ENCODE measurements at places on chromosomes 3 and 15. TPM values are rescaled to one million over a fixed set of nuclear protein-coding genes. Genes with fewer than 3 reads are reported as not detected.
A peak's percentile ranks its signal among the peaks of the same experiment; 100 is the strongest.

Gene GPR62
- total RNA-seq: not detected

Gene FSTL1
- 45.7 TPM for total RNA-seq

Gene CYP1A2
- 0.81 TPM for total RNA-seq

Gene DNAH12
- total RNA-seq: 0.06 TPM

- no peaks in the 10 kb centered on the region for H3K4me1 ChIP-seq
- no peaks in the 10 kb centered on the region for H3K27me3 ChIP-seq
- no peak overlapping the region for H3K27ac ChIP-seq
- H3K4me3 ChIP-seq: no peak overlapping the region
- no peaks in the 10 kb centered on the region for H3K36me3 ChIP-seq
- DNase-seq: no peak
These were observed 162.3 kb upstream of the ARHGEF26 start for GRCh38 chr3:153958635-153959595.

- H3K4me3 ChIP-seq: peak overlapping the region; percentile 54
- no peaks in the 10 kb centered on the region for H3K4me1 ChIP-seq
- no peaks in the 10 kb centered on the region for H3K36me3 ChIP-seq
- no peaks in the 10 kb centered on the region for H3K27me3 ChIP-seq
These were observed 352 bp downstream of the CHRD start for GRCh38 chr3:184380185-184380626.

DNA sequence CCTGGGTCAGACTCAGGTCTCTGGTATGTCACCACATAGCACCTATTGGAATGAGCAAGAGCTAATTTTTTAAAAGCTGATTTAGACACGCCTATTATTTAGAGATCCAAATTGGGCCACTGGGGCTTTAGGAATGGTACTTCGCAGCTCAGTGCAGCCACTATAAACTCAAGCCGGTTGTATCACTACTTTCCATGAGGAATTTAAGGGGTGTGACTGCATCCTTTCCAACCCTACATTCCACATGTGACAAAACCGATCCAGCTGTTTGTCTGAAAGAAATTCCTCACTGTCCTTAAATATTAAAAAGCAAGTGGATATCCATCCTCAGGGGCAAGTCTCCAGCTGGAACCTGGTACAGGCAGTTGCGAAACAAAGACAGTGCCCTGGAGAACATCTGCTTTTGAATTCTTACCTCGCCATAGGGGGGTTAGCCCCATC is 12.8 kb downstream of the VGLL3 start:
- no peak overlapping the region for H3K4me3 ChIP-seq
- no peak overlapping the region for H3K27ac ChIP-seq
- H3K27me3 ChIP-seq: no peaks in the 10 kb centered on the region
- no peaks in the 10 kb centered on the region for H3K36me3 ChIP-seq

DNA sequence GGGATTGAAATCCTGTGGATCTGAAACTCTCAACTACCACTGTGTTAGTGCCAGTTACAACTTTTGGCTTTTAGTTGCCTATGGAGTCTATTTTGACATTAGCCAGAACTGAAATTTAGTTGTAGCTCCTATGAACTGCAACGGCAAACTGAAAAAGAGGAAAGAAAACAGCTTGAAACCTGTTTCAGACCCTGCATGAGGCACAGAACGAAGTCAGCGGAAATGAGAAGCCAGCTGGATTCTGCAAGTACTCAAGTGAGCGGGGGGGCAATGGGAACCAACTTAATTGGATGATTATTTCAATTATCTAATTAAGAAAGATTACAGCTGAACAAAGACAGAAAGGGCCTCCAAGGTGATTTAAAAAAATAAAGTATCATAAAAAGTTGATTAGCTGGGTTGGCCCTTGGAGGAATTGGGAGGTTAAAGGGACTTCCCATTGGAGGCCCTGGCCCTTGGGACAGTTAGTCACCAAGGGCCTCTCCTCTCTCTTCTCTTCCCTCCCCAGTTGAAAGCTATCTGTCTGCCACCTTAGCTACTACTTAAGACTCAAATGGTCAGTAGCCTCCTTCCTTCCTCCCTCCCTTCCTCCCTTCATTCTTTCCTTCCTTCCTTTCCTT is 352.1 kb downstream of the SHQ1 start:
- no peak for DNase-seq
- H3K27me3 ChIP-seq: no peaks in the 10 kb centered on the region
- no peaks in the 10 kb centered on the region for H3K4me1 ChIP-seq
- no peak overlapping the region for H3K4me3 ChIP-seq
- no peaks in the 10 kb centered on the region for H3K36me3 ChIP-seq

DNA sequence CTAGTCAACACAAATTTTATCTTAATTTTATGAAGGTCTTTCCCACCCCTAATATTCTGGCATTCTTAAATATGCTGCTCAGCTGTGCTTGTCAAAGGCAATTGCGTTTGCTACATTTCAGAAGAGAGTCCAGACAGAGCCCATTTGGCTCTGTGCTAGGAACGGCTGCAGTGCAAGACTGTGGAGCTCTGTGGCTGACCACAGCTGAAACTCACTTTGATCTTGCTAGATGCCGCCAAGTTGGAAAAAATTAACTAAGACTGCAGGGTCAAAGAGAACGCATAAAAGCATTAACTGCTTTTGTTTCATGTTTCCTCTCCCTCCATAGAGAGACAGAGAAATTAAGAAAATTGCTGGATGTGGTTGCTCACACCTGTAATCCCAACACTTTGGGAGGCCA is 7.6 kb upstream of the PPP1R2 start:
- H3K4me1 ChIP-seq: no peaks in the 10 kb centered on the region
- H3K4me3 ChIP-seq: no peak overlapping the region
- DNase-seq: no peak
- H3K36me3 ChIP-seq: no peaks in the 10 kb centered on the region

DNA sequence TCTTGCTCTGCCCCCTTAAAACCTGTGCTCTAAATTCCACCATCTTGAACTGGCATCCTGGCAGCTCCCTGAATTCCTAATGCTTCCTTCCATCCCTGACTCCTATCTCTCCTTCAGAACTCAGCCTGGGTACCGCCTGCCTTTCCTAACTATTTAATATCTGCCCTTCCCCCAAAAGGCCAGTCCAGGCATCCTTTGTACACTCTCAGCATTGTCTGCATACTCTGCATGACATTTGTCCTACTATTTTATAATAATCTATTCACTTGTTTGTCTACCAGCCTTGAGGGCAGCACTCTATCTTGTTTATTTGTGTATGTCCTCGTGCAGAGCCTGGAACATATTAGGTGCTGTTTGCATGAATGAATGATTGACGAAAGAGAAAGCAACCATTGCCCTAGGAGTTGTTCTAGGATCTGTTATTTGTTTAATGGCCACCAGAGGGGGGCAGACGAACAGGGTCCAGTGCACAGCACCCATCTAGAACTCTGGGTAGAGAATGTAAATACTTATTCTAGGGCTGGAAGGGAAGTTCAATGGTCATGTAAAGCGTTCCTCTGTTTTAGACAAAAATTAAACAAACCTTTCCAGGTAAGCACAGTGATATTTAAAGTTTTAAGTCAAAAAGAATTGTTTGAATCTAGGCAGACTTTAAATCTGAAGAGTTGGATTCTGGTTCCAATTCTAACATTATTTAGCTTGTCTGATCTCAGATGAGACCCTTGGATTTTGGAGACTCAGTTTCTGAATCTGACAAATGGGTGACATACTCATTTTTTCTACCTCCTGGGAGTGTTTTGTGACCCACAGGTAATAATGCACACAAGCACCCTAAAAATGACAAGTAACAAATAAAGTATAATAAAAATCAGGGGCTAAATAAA is 125.8 kb upstream of the GALNT15 start:
- H3K4me1 ChIP-seq: no peaks in the 10 kb centered on the region
- no peaks in the 10 kb centered on the region for H3K27me3 ChIP-seq
- no peak overlapping the region for H3K27ac ChIP-seq
- DNase-seq: no peak
- H3K4me3 ChIP-seq: no peak overlapping the region

GRCh38 chr3:50194903-50195500 is 3.6 kb downstream of the GNAT1 start:
- no peaks in the 10 kb centered on the region for H3K4me1 ChIP-seq
- peak; percentile 89 for DNase-seq
- no peaks in the 10 kb centered on the region for H3K36me3 ChIP-seq
- H3K27me3 ChIP-seq: no peaks in the 10 kb centered on the region
- peak overlapping the region; percentile 98 for H3K27ac ChIP-seq

DNA sequence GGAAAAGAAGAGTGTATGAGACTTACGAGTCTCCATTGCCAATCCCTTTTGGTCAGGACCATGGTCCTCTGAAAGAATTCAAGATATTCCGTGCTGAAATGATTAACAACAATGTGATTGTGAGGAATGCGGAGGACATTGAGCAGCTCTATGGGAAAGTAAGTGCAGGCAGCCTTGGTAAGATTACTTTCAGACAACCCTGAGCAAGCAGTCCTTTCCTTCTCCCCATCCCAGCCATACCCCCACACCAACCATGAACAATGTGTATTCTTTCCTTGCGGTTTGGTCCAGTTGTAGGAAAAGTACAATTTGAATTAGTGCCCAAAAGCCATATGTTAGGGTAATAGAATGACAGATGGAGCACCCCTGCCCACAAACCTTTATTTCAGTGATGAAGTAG is 5.6 kb downstream of the TSEN2 start:
- H3K4me1 ChIP-seq: no peaks in the 10 kb centered on the region
- H3K4me3 ChIP-seq: no peak overlapping the region
- DNase-seq: no peak
- H3K27ac ChIP-seq: no peak overlapping the region
- H3K27me3 ChIP-seq: no peaks in the 10 kb centered on the region

- H3K27me3 ChIP-seq: no peaks in the 10 kb centered on the region
- H3K4me3 ChIP-seq: no peak overlapping the region
- no peak for DNase-seq
These were observed 119.9 kb upstream of the FHIT start for GRCh38 chr3:61371123-61371522.

GRCh38 chr3:73624821-73625665 is at the start of gene PDZRN3:
Gene PDZRN3 (minus strand): TSS chr3:73624941.
- no peaks in the 10 kb centered on the region for H3K27me3 ChIP-seq
- H3K4me1 ChIP-seq: no peaks in the 10 kb centered on the region
- no peak within 1 kb of the TSS for H3K27ac ChIP-seq
- H3K36me3 ChIP-seq: no peaks in the 10 kb centered on the region
- peak; percentile 31 for DNase-seq

GRCh38 chr3:32136703-32137102 is 30.3 kb downstream of the GPD1L start:
- no peaks in the 10 kb centered on the region for H3K27me3 ChIP-seq
- no peak overlapping the region for H3K4me3 ChIP-seq
- H3K4me1 ChIP-seq: no peaks in the 10 kb centered on the region
- H3K27ac ChIP-seq: no peak overlapping the region
- H3K36me3 ChIP-seq: no peaks in the 10 kb centered on the region
- no peak for DNase-seq

DNA sequence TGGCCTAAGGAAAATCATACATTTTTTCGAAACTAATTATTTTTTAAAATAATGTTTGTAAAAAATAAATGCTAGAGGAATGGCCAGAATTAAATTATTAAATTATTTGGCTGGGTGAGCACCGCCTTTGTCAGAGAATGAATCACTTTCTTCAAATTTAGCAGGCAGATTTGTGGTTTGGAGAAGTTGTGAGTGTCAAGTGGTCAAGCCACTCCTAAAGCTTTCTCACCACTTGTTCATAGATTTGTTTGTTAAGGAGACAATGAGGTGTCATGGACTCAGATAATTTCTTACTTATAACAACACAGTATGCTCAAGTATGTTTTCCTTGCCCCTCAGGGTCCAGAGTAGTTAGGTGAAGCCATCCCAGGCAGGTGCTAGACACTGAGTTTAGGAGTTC is 196.2 kb downstream of the TUSC7 start:
- H3K4me3 ChIP-seq: no peak overlapping the region
- H3K27ac ChIP-seq: no peak overlapping the region
- no peaks in the 10 kb centered on the region for H3K36me3 ChIP-seq
- no peak for DNase-seq
- H3K4me1 ChIP-seq: no peaks in the 10 kb centered on the region

- no peak overlapping the region for H3K4me3 ChIP-seq
- H3K27me3 ChIP-seq: no peaks in the 10 kb centered on the region
- no peaks in the 10 kb centered on the region for H3K4me1 ChIP-seq
- H3K36me3 ChIP-seq: no peaks in the 10 kb centered on the region
These were observed 26.9 kb downstream of the ZNF589 start for GRCh38 chr3:48267782-48268181.

DNA sequence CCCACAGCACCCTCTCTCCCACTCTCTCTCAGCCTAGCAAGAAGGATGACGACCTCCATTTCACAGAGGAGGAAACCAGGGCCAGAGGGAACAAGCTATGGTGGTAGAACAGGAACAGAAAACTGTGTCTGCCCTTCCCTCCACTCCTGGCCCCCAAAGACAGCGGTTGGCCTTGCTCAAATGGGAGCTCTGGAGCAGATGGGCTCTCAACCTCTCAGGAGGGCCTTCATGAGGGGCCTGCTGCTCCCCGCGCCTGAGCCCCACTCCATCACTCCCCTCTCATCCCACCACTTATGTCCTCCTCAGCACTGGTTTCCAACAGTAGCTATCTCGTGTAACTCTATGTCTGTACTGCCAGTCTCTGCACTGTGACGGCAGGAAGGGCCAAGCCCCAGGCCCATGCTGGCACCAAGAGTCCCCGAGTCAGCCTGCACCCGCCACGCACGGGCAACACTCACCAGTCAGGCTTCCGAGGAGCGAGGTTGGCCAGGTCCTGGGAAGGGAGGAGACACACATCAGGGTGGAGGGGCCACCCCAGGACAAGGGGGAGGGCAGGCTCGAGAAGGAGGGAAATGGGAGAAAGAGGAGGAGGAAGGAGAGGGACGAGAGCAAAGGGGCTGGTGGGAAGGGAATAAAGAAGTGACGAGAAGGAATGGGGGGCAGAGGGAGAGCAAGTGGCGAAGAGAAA is 45.5 kb downstream of the PTH1R start:
- peak; percentile 51 for DNase-seq
- no peaks in the 10 kb centered on the region for H3K36me3 ChIP-seq
- no peaks in the 10 kb centered on the region for H3K27me3 ChIP-seq
- no peak overlapping the region for H3K4me3 ChIP-seq
- no peaks in the 10 kb centered on the region for H3K4me1 ChIP-seq
- H3K27ac ChIP-seq: no peak overlapping the region

DNA sequence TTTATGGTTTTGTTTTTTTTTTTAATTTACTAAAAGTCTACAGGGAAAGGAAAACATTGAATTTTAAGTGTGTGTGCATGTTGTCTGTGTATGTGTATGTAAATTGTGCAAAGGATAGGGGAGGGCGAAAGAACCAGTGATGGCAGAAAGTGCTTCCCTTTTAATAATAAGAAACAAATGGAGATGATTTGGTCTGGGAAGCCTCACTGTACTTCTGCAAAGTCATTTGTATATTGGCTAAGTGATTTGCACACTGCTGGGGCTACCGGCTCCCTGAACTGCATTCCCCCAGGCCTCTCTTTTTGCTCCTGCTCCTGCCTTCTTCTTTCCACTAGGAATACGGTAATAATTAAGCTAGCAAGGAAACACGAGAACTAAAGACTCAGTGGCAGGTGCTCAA is 101.2 kb downstream of the CD47 start:
- no peak for DNase-seq
- no peaks in the 10 kb centered on the region for H3K4me1 ChIP-seq
- no peaks in the 10 kb centered on the region for H3K27me3 ChIP-seq
- no peaks in the 10 kb centered on the region for H3K36me3 ChIP-seq
- no peak overlapping the region for H3K4me3 ChIP-seq
- no peak overlapping the region for H3K27ac ChIP-seq

Measured in right lobe of liver (tissue), 6 donors.